KBM-7 (cell line): ENCODE measurements at places on chromosomes 13 and 19.

DNA sequence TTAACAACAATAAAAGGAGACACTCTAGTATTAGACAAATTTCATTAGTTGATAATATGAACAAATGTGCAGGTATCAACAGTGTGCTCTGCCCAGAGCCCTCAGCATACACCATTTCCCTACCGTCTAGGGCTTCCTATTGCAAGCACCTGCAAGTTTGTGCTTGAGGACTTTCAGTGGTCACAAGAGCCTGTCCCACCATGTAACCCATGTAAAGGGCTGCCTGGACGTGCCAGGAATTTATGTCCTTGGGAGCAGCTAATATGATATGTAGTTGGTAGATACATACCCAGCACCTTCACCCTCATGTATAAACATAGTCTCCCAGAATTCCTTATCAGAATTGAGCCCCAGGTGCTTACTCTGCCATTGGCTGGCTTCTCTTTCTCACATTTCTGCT is 128.0 kb downstream of the UFM1 start:
- no peak for DNase-seq

DNA sequence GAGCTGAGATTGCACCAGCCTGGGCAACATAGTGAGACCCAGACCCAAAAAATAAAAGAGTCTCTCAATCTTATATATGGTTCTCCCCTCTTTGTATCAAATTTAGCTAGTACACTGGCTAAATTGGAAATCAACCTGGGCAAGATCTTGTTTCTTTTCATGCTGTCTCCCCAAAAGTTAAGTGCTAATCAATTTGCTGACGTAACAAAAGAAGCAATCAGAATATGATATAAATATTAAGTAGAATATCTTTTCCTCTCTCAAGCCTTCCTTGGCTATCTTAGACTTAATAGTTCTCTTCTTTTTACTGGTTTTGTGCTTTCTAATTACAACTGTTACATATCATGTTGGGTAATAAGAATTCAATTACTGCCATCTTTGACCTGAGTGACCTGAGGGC is 258.9 kb downstream of the KCNRG start:
- no peak for DNase-seq

DNA sequence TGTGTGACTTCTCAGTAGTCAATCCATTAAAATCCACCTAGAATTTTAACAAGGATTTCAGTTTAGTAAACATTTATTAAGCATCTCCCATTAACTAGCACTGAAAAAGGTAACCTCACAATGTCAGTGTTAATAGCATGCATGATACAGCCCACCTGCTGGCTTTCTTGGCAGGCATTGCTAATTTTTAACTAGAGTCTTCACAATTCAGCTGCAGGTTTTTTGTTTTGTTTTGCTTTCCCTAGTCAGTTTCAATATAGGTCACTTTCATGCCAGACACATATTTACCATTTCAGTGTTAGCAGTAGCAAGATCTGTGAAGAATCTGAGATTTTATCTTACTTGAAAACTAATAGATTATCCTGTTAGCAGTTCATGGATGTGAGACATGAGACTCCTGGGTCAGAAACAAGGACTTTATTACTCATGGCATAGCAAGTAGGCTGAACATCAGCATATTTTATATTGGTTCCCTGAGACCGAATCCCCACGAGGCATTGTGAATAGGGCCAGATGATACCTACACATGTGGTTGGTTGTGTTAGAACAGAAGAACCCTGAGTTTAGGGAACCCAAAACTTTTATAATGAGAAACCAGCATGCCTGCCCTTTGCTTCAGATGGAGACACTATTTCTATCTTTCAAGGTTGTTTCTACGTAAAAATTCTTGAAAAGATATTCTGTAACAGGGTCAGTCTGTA is 198.0 kb upstream of the HTR2A start:
- no peak for DNase-seq

- DNase-seq, result no peak
Observed at GRCh38 chr13:96575423-96576320, 418.6 kb downstream of the OXGR1 start.

GRCh38 chr19:45154064-45154827 is 6.5 kb downstream of the NKPD1 start:
- no peak for DNase-seq
